ENCODE measurements at places on chromosomes 6 and 20.
A peak's percentile ranks its signal among the peaks of the same experiment; 100 is the strongest.

- no peak overlapping the region for H3K27ac ChIP-seq
- H3K36me3 ChIP-seq: no peaks in the 10 kb centered on the region
- no peak overlapping the region for H3K4me3 ChIP-seq
Observed at GRCh38 chr20:3447321-3447720, 23.5 kb upstream of the ATRN start.

GRCh38 chr6:156167625-156168071 lies 609.5 kb upstream of the ARID1B start:
- no peak overlapping the region for H3K4me3 ChIP-seq
- no peaks in the 10 kb centered on the region for H3K4me1 ChIP-seq
- no peak overlapping the region for H3K27ac ChIP-seq
- peaks cover 3% of the 10 kb centered on the region for H3K27me3 ChIP-seq
- no peak for DNase-seq

- peak overlapping the region; percentile 42 for H3K4me3 ChIP-seq
- no peaks in the 10 kb centered on the region for H3K36me3 ChIP-seq
- H3K27ac ChIP-seq: peak overlapping the region; percentile 34
- H3K27me3 ChIP-seq: peaks cover 87% of the 10 kb centered on the region
- peaks cover 24% of the 10 kb centered on the region for H3K4me1 ChIP-seq
- DNase-seq: peak; percentile 61
Observed at GRCh38 chr6:108134213-108134970, 31.4 kb upstream of the NR2E1 start.

GRCh38 chr6:30903236-30903635 lies 4.8 kb upstream of the GTF2H4 start:
- no peak for DNase-seq
- H3K27ac ChIP-seq: no peak overlapping the region
- H3K36me3 ChIP-seq: no peaks in the 10 kb centered on the region
- no peaks in the 10 kb centered on the region for H3K27me3 ChIP-seq
- peaks cover 9% of the 10 kb centered on the region for H3K4me1 ChIP-seq
- H3K4me3 ChIP-seq: no peak overlapping the region

GRCh38 chr20:24584078-24584477 lies 114.6 kb downstream of the SYNDIG1 start:
- DNase-seq: no peak
- H3K27ac ChIP-seq: no peak overlapping the region
- H3K36me3 ChIP-seq: no peaks in the 10 kb centered on the region
- no peak overlapping the region for H3K4me3 ChIP-seq
- no peaks in the 10 kb centered on the region for H3K27me3 ChIP-seq

- DNase-seq: no peak
- H3K27me3 ChIP-seq: no peaks in the 10 kb centered on the region
- no peak overlapping the region for H3K27ac ChIP-seq
- no peaks in the 10 kb centered on the region for H3K4me1 ChIP-seq
- H3K4me3 ChIP-seq: no peak overlapping the region
Observed at GRCh38 chr6:159012201-159012600, 12.2 kb upstream of the RSPH3 start.

DNA sequence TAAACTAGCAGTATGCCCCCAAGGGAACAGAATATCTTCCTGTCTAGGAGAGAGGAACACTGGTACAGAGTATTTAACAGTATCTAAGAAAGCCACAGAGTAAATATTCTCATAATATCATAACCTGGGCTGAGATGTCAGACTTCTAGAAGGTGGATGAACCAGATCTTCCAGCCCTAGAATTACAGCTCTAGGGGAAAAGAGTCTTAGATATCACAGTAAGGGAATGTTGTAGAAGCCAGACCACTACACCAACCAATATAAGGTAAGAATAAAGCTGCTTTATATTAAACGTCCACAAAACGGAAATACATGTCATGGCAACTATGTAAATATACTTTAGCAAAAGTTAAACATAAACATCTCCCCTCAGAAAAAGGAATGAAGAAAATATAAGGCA lies 12.4 kb downstream of the SERINC1 start:
- DNase-seq: no peak
- H3K36me3 ChIP-seq: peaks cover 12% of the 10 kb centered on the region
- H3K4me1 ChIP-seq: peaks cover 4% of the 10 kb centered on the region
- no peak overlapping the region for H3K4me3 ChIP-seq
- no peaks in the 10 kb centered on the region for H3K27me3 ChIP-seq
- no peak overlapping the region for H3K27ac ChIP-seq

- H3K27ac ChIP-seq: no peak overlapping the region
- H3K4me3 ChIP-seq: no peak overlapping the region
Observed at GRCh38 chr6:133764008-133764753, 124.7 kb upstream of the TCF21 start.

- no peak overlapping the region for H3K27ac ChIP-seq
- H3K36me3 ChIP-seq: no peaks in the 10 kb centered on the region
- no peaks in the 10 kb centered on the region for H3K27me3 ChIP-seq
- DNase-seq: no peak
Observed at GRCh38 chr6:32079566-32080290, 29.4 kb downstream of the TNXB start.

GRCh38 chr20:12860619-12861247 lies 148.0 kb upstream of the SPTLC3 start:
- no peak overlapping the region for H3K4me3 ChIP-seq
- no peaks in the 10 kb centered on the region for H3K27me3 ChIP-seq
- no peaks in the 10 kb centered on the region for H3K36me3 ChIP-seq
- no peak overlapping the region for H3K27ac ChIP-seq

- no peak overlapping the region for H3K4me3 ChIP-seq
- no peak overlapping the region for H3K27ac ChIP-seq
- H3K36me3 ChIP-seq: no peaks in the 10 kb centered on the region
- no peaks in the 10 kb centered on the region for H3K27me3 ChIP-seq
- no peak for DNase-seq
Observed at GRCh38 chr20:14667226-14667625, 329.8 kb upstream of the FLRT3 start.

DNA sequence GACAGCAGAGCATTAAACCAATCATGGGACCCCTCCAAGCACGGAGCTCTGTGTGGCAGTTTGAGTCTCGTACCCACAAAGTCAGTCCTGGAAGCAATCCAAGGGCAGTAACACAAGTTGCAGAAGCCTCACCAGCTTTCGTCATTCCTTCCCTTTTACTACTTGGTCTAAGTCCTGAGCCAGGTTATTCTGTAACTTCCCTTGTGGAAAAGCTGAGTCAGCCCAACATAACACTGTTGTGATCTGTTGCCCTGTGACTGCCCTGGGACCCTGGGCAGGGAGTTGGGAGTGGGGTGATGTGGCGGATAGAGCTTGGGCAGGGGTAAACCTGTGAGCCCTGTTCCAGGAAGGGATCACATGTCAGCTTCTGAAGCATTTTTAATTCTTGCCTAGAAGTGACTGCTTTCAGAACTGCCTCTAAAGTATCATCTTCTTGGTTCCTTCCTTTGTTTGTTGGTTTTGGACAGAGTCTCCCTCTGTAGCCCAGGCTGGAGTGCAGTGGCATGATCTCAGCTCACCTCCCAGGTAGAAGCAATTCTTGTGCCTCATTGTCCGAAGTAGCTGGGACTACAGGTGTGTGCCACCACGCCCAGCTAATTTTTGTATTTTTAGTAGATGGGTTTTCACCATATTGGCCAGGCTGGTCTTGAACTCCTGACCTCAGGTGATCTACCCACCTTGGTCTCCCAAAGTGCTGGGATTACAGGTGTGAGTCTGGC lies 183.7 kb upstream of the JAG1 start:
- no peaks in the 10 kb centered on the region for H3K36me3 ChIP-seq
- no peak for DNase-seq
- no peak overlapping the region for H3K27ac ChIP-seq
- H3K27me3 ChIP-seq: no peaks in the 10 kb centered on the region
- H3K4me1 ChIP-seq: no peaks in the 10 kb centered on the region

GRCh38 chr20:13486694-13487093 lies 152.0 kb downstream of the TASP1 start:
- no peak for DNase-seq
- peaks cover 12% of the 10 kb centered on the region for H3K4me1 ChIP-seq
- H3K4me3 ChIP-seq: no peak overlapping the region
- no peak overlapping the region for H3K27ac ChIP-seq
- H3K36me3 ChIP-seq: peaks cover 7% of the 10 kb centered on the region

DNA sequence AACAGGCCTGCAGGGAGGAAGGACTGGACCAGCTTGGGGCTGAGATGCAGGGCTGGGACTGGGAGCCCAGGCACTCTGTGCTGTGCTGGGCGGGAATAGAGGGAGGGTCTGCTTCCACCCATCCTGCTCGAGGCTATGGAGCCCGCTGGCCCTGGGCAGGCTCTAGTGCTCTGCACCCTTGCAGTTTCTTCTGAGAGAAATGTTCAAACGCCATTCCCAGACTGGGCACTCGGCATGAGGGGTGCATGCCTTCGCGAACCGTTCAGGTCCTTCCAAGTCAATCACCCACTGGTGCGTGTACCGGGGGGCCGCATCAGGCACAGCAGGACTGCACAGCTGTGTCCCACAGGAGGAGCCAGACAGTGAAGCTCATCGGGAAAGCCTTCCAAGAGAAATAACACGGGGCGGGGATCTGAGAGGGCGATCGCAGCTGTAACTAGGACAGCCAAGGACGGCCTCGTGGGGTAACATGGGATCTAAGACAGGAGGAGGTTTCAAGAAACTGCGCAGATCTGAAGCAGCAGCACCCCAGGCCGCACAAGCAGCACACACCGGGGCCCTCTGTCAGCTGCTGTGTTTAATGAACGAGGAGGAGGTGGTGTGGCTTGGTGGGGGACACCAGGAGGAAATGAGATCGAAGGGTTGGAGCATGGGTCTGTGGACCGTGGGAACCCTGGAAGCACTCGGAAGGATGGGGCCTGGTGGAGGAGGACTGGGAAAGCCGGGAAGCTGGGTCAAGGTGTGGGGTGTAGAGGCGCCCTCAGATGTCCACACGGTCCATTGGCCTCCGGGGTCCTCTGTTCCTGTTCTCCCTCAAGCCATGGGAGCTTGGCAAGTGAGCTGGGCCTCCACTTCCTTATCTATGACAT lies 26.1 kb upstream of the PYGB start:
- DNase-seq: no peak
- H3K27ac ChIP-seq: no peak overlapping the region
- no peak overlapping the region for H3K4me3 ChIP-seq
- peaks cover 13% of the 10 kb centered on the region for H3K4me1 ChIP-seq

- H3K27me3 ChIP-seq: no peaks in the 10 kb centered on the region
- DNase-seq: no peak
- no peaks in the 10 kb centered on the region for H3K4me1 ChIP-seq
- H3K4me3 ChIP-seq: no peak overlapping the region
Observed at GRCh38 chr6:46893648-46894047, 28.1 kb downstream of the ADGRF5 start.

GRCh38 chr20:63442100-63442493 lies 30.4 kb downstream of the KCNQ2 start:
- no peak overlapping the region for H3K27ac ChIP-seq
- no peaks in the 10 kb centered on the region for H3K4me1 ChIP-seq
- H3K27me3 ChIP-seq: no peaks in the 10 kb centered on the region
- no peaks in the 10 kb centered on the region for H3K36me3 ChIP-seq
- DNase-seq: peak; percentile 54

GRCh38 chr6:108350528-108350927 lies 55.7 kb downstream of the AFG1L start:
- H3K36me3 ChIP-seq: no peaks in the 10 kb centered on the region
- H3K4me1 ChIP-seq: no peaks in the 10 kb centered on the region
- H3K4me3 ChIP-seq: no peak overlapping the region
- H3K27me3 ChIP-seq: no peaks in the 10 kb centered on the region

- H3K27me3 ChIP-seq: peaks cover 6% of the 10 kb centered on the region
- H3K4me3 ChIP-seq: no peak overlapping the region
- no peak for DNase-seq
Observed at GRCh38 chr20:60967431-60968316, 284.4 kb upstream of the CDH4 start.

DNA sequence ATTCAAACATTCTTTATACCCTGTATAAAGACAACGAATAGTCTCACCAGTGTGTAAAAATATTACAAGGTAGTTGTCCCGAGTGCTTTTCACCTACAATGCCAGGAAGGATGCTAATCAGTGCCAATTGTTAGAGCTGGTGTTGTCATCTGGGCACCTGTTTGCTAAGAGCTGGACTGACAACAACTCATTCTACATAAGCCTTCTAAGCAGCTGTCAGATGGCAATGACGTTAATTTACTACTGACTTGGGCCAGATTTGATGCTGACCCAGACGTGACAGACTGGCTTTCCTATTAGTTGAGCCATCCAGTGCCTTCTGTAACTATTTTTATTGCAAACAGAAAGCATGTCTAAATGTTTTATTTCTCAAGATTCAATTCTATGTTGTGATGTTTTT lies 355.2 kb downstream of the ADGRB3 start:
- H3K4me1 ChIP-seq: no peaks in the 10 kb centered on the region
- H3K4me3 ChIP-seq: no peak overlapping the region
- DNase-seq: no peak
- no peaks in the 10 kb centered on the region for H3K27me3 ChIP-seq
- no peaks in the 10 kb centered on the region for H3K36me3 ChIP-seq

DNA sequence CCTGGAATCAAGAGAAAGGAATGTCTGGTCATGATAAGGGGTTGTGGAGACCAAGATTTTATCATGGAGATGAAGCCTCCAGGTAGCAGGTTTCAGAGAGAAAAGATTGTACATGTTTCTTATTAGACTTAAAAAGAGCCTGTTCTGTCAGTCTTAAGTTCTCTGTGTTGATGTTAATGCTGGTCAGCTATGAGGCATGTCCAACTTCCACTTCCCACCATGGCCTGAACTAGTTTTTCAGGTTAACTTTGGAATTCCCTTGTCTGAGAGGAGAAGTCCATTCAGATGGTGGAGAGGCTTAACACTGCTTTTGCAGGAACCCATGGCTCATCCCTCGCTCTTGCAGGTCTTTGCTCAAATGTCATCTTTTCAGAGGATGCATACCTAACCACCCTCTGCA lies 27.5 kb upstream of the TAB2 start:
- H3K27ac ChIP-seq: no peak overlapping the region
- H3K36me3 ChIP-seq: no peaks in the 10 kb centered on the region
- no peak for DNase-seq
- H3K27me3 ChIP-seq: no peaks in the 10 kb centered on the region
- no peaks in the 10 kb centered on the region for H3K4me1 ChIP-seq

DNA sequence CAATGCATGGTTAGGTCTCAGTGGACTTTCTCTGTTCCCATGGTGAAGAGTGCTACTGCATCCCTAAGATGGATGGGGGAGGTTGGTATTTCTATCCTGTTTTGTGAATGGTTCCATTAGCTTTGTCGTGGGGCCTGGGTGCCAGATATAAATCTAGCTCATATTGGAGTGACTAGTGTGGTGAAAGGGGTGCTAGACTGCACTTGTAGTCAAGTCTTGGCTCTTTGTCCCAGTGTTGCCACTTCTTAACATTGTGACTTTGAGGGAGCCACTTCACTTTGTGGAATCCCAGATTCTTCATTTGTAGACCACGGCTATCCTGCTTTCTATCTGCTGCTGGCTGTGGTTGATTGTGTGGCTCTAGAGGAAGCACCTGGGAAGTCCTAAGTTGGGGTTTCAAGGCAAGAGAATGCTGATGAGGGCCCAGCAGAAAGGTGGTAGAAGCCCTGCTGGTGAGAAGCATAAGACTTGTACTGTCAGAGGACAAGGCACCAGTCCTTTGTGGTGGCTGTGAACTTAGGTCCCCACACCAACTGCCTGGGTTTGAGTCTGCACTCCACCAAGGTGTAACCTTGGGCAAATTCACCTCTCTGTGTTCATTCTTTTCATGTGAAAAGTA lies 44.1 kb downstream of the VAPB start:
- no peak overlapping the region for H3K27ac ChIP-seq
- no peak overlapping the region for H3K4me3 ChIP-seq

- H3K27me3 ChIP-seq: no peaks in the 10 kb centered on the region
- no peaks in the 10 kb centered on the region for H3K36me3 ChIP-seq
- DNase-seq: no peak
- H3K4me1 ChIP-seq: peaks cover 3% of the 10 kb centered on the region
Observed at GRCh38 chr20:7174554-7174953, 407.1 kb downstream of the BMP2 start.

- peak; percentile 80 for DNase-seq
- H3K36me3 ChIP-seq: no peaks in the 10 kb centered on the region
- H3K27ac ChIP-seq: no peak overlapping the region
- peak overlapping the region; percentile 82 for H3K4me3 ChIP-seq
- H3K4me1 ChIP-seq: no peaks in the 10 kb centered on the region
Observed at GRCh38 chr6:28838289-28838633, 85.5 kb downstream of the TRIM27 start.

Data from neural progenitor cell (in vitro differentiated cells).